MCF 10A (cell line): ENCODE measurements at places on chromosomes 13 and 19. TPM values are rescaled to one million over a fixed set of nuclear protein-coding genes. Genes with fewer than 3 reads are reported as not detected.

The KLK1 gene
- 0.84 and 0.88 TPM in 2 replicates for total RNA-seq

The ELOF1 gene
- total RNA-seq = 72.1 and 78.7 TPM in 2 replicates

The LGI4 gene
- 0.91 TPM in 1 of 2 replicates, not detected in the other for total RNA-seq

The YJEFN3 gene
- total RNA-seq = 11.9 and 21.7 TPM in 2 replicates

The ERFL gene
- total RNA-seq = 0.34 TPM in 1 of 2 replicates, not detected in the other

The ZNF471 gene
- total RNA-seq = not detected in 2 replicates

The IL12RB1 gene
- not detected in 2 replicates for total RNA-seq

The MADCAM1 gene
- 0.25 and 0.47 TPM in 2 replicates for total RNA-seq

The UBE2L5 gene
- not detected in 2 replicates for total RNA-seq

The CDC42EP5 gene
- 3.0 TPM in 2 replicates for total RNA-seq

The ATP1A3 gene
- not detected in 2 replicates for total RNA-seq

The TGFBR3L gene
- 3.3 and 4.5 TPM in 2 replicates for total RNA-seq

The CDX2 gene
- not detected in 2 replicates for total RNA-seq

The CTXN1 gene
- total RNA-seq = 4.0 and 5.2 TPM in 2 replicates

The MCOLN1 gene
- 10.8 and 13.9 TPM in 2 replicates for total RNA-seq

The MIA gene
- 0.70 TPM in 1 of 2 replicates, not detected in the other for total RNA-seq

The ZNF581 gene
- total RNA-seq = 22.3 and 25.7 TPM in 2 replicates

The ZSCAN18 gene
- not detected in 2 replicates for total RNA-seq

The KL gene
- total RNA-seq = not detected in 2 replicates

The GGN gene
- total RNA-seq = 0.27 and 1.4 TPM in 2 replicates

The FCAR gene
- total RNA-seq = not detected in 2 replicates

The BRME1 gene
- total RNA-seq = 0.75 and 1.8 TPM in 2 replicates

The MBD3L2 gene
- not detected in 2 replicates for total RNA-seq

The RPL18A gene
- total RNA-seq = 3,250 and 3,372 TPM in 2 replicates

The ZNF628 gene
- 6.2 and 12.1 TPM in 2 replicates for total RNA-seq

The CD70 gene
- 13.4 and 14.7 TPM in 2 replicates for total RNA-seq

The WDR87 gene
- not detected in 2 replicates for total RNA-seq

The KRTDAP gene
- not detected in 2 replicates for total RNA-seq

The TEX101 gene
- not detected in 2 replicates for total RNA-seq

The MAMSTR gene
- 0.22 and 0.65 TPM in 2 replicates for total RNA-seq

The ZNF155 gene
- total RNA-seq = 4.2 and 6.7 TPM in 2 replicates

The NKPD1 gene
- total RNA-seq = 0.09 and 0.22 TPM in 2 replicates

The CEACAM4 gene
- not detected in 2 replicates for total RNA-seq

The PRDX2 gene
- 224 and 295 TPM in 2 replicates for total RNA-seq

The SIRT6 gene
- 33.2 and 43.9 TPM in 2 replicates for total RNA-seq

The CYP4F12 gene
- 0.42 and 0.56 TPM in 2 replicates for total RNA-seq

The CEACAM16 gene
- not detected in 2 replicates for total RNA-seq

The PABPC3 gene
- total RNA-seq = 0.72 and 0.96 TPM in 2 replicates
